Smooth muscle cell of the coronary artery (primary cell): ENCODE measurements at places on chromosomes 3 and 15. TPM values are rescaled to one million over a fixed set of nuclear protein-coding genes. Genes with fewer than 3 reads are reported as not detected.

Gene PIK3CB
- total RNA-seq, result 3.0 and 8.0 TPM in 2 replicates

Gene CRBN
- total RNA-seq, result 36.4 and 62.7 TPM in 2 replicates

Gene P2RY1
- total RNA-seq, result 0.08 and 0.35 TPM in 2 replicates

Gene DAZL
- total RNA-seq, result not detected in 2 replicates

Gene GOLGA8T
- total RNA-seq, result 0.08 TPM in 1 of 2 replicates, not detected in the other
